Choroid plexus epithelial cell (primary cell): ENCODE measurements at places on chromosomes 5 and 9.

GRCh38 chr9:126614088-126614454 lies 343 bp downstream of the LMX1B start:
- DNase-seq, result no peak

GRCh38 chr9:31314241-31314640 lies 1070.2 kb upstream of the ACO1 start:
- peak; percentile 15 for DNase-seq

GRCh38 chr9:1049641-1050040 lies 516 bp upstream of the DMRT2 start:
- no peak for DNase-seq

DNA sequence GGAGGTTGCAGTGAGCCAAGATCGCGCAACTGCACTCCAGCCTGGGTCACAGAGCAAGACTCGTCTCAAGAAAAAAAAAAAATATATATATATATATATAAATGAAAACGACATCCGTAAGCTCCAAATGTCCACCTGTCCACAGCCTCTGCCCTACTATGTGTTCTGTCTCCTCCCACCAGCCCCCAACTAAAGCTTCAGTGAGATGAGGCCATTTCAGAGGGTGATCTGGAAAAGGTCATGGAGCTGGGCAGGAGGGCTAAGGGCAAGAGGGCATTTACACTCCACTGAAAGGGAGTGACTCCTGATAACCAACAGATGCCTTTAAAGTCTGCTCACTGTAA lies 2.4 kb downstream of the SPRY4 start:
- DNase-seq, result no peak

DNA sequence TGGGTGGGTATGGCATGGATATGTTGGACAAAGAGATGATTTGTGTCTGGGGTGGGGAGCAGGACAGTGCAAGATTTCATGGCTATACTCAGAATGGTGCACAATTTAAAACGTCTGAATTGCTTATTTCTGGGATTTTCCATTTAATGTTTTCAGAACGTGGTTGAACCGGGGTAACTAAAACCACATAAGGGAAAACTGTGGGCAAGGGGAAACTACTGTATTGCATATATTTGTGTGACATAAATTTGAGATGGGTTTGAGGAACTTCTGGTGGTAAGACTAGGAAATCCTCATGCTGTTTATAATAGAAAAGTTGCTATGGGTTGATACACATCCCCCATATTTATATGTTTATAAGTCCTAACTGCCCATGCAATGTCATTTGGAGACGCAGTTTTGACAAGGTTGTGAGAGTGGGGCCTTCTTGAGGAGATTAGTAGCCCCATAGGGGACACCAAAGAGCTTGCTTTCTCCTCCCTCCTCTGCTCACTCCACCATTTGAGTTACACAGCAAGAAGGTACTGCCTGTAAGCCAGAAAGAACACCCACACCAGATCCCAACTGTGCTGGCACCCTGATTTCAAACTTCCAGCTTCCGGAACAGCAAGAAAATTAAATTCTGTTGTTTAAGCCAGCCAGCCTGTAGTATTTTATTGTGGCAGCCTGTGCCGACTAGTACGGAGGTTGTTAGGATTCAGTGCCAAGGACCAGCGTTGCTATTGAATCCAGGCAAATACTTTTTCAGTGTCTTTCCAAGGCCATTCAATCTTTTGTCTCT lies 2118.9 kb downstream of the MAT2B start:
- no peak for DNase-seq

- no peak for DNase-seq
These were observed 454.0 kb downstream of the DIRAS2 start for GRCh38 chr9:90188656-90189055.

DNA sequence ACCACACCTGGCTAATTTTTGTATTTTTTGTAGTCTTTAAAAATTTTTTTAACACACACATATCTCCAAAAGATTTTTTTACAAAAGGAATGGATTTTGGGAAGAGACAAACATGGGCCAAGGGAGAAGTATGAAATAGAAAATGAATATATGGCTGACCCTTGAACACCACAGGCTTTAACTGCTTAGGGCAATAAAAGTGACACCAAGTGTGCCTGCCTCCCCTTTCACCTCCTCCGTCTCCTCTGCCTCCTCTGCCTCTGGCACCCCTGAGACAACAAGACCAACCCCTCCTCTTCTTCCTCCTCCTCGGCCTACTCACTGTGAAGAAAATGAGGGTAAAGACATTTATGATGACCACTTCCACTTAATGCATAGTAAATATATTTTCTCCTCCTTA lies 483.9 kb downstream of the KDM4C start:
- DNase-seq, result no peak

DNA sequence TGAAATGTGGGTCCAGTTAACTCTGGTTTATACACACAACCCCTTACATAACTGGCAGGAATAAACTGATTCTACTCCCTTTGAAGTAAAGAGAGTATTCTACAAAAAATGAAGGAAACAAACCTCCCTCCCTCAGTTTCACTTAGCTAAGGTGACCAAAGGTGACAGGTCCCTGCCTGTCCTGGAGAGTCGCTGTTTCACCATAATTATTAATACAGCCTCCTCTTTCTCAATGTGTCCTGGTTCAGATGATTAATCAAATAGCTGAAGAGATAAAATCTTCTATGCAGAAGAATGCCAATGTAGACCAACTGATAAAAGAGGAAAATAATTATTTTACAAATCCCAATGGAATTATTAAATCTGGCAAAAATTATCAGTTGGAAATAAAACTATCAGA lies 163.7 kb upstream of the GNA14 start:
- DNase-seq, result no peak

GRCh38 chr5:179131321-179131835 lies 71.2 kb downstream of the ZNF354C start:
- no peak for DNase-seq

DNA sequence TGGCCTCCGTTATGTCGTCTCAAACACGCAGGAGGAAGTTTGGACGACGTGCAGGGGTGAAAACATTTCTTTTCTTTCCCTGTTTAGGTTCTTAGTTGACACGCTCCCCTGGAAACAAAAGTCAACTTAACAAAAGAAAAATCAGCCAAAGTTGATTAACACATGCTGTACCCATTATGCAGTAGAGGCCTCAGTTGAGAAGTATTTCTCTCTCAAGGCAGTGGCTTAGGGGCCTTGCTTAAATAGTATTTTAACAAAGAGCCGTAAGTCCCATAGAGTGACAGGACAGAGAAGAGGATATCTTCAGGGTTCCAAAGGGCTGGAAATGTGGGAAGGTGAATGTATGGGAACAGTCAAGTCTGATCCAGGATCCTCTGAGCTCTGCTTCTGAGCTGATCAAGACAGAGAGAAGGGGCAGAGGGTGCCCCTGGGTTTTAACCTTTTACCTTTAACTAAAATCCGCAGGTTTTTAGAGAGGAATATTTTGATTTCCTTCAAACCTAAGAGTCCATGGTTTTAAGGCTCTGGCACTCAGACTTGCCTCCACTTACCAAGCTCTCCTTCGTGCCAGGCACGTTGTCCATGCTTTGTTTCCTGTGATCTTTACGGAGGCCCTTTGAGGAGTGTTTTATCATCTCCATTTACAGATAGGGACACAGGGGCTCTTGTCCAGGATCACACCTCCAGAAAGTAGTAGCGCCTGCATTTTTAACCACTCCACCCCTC lies 629 bp upstream of the CD74 start:
- DNase-seq, result no peak

DNA sequence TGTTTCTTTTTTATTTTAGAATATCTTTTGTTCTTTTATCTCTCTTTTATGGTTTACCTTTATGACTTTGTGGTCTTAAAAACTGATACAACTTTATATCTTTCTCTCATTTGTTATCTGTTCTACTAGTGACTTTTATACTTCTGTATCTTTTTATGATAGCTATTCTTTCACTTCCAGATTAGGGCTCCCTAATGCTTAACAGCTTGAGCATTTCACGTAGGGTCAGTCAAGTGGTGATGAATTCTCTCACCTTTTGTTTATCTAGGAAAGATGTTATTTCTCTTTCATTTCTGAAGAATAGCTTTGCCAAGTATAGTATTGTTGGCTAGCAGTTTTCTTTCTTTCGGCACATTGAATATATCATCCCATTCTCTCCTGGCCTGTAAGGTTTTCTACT lies 123.6 kb downstream of the NUDT12 start:
- no peak for DNase-seq

DNA sequence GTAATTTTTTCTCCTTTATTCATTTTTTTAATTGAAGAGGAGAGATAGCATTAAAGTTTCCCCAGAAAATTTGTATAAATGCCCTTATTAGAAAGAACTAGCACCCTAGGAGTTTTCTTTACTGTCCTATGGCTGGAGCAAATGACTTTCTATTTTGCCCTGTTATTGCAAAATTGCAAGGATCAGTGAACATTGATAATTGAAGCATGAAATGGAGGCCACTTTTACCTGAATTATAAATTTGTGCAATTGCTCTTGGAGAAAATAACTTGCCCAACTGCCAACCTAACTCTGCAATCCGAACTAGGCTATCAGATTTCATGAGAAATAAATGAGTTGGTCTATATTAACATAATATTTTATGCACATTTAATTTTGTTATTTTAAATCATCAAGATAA lies 111.9 kb downstream of the MTRR start:
- DNase-seq, result no peak

GRCh38 chr5:31993165-31993961 lies 180.8 kb downstream of the GOLPH3 start:
- DNase-seq, result peak; percentile 83
